ENCODE measurements at places on chromosomes 7 and 10.

DNA sequence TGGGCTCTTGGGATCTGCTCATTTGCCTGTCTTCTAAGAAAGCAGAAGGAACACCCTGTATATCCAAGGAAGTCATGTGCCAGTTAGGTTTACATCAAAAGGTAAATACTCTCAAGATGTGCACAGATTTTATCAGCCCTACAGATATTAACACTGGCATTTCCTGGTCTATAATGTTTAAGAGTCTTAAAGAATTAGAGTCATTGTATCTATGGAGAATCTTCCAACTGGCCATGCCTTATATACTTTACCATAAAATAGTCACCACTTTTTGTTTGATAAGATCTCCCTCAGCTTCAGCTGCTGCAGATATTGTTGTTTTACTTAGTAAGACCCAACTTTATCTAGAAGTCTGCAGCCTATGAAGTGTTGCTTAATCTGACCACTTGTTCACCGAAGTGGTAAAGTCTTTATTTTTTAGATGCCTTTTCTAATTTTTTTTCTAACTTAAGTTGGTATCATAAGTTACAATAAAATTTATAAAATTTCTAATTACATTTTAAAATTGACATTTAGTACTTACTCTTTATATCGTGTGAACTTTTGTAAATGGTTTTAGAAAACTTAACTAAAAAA, 58.5 kb downstream of the CPED1 start:
- no peaks in the 10 kb centered on the region for H3K36me3 ChIP-seq
- H3K4me3 ChIP-seq = no peak overlapping the region
- no peaks in the 10 kb centered on the region for H3K4me1 ChIP-seq
- DNase-seq = no peak
- H3K27ac ChIP-seq = no peak overlapping the region

- no peak within 1 kb of the TSS for H3K4me3 ChIP-seq
- DNase-seq = no peak
- H3K27ac ChIP-seq = no peak within 1 kb of the TSS
- H3K4me1 ChIP-seq = no peaks in the 10 kb centered on the region
Measured at GRCh38 chr10:18140149-18140956, at the start of gene CACNB2. TSS of gene CACNB2 (plus strand) at chr10:18140424.

DNA sequence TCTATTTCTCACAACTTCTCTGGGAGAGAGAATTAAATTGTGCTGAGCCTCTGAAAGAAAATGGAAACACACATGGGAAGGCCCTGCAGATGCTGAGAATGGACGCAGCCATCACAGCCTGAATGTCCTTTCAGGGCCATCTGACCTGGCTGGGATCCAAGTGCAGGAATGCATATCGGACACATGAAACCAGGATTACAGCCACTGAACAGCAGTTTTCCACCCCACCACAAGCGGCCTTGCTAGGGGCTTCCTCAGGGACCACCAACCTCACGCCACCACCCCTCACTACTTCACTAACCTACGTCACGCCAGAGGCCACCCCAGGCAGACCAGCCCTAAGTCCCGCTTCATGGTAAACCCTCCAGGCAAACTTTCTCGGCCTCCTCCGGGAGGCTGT, 103.3 kb downstream of the DIP2C start:
- no peak for DNase-seq
- no peaks in the 10 kb centered on the region for H3K4me1 ChIP-seq
- H3K4me3 ChIP-seq = no peak overlapping the region

- H3K4me1 ChIP-seq = no peaks in the 10 kb centered on the region
- H3K27me3 ChIP-seq = no peaks in the 10 kb centered on the region
- no peak for DNase-seq
- no peaks in the 10 kb centered on the region for H3K36me3 ChIP-seq
Measured at GRCh38 chr7:85167636-85168035, 19.2 kb downstream of the SEMA3D start.

DNA sequence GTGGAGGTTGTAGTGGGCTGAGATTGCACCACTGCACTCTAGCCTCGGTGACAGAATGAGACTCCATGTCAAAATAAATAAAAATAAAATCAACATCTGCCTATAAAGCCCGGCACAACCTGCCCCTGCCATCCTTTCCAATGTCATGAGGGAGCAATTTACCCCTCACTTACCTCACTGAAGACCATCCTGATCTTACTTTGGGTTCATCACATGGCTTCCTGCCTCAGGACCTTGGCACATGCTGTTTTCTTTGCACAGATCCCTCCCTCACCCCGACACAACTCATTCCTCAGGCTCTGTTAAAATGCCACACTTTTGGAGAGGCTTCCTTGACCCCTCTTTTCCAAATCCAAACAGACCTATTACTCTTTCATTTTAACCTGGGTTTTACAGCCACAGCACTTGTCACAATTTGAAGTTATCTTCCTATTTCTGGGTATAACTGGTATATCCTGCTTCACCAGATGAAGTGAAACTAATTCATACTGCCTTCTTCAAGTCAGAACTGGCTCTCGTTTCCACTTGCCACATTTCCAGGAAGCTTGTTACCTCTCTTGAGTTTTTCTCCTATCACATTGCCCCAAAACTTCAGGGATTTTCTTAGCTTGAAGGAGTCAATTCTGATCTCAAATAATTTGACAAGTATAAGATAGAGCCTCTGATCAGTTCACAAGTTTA, 69.3 kb upstream of the PARD3 start:
- no peaks in the 10 kb centered on the region for H3K36me3 ChIP-seq
- H3K4me1 ChIP-seq = no peaks in the 10 kb centered on the region
- no peaks in the 10 kb centered on the region for H3K27me3 ChIP-seq
- no peak overlapping the region for H3K27ac ChIP-seq
- H3K4me3 ChIP-seq = no peak overlapping the region
- DNase-seq = no peak

DNA sequence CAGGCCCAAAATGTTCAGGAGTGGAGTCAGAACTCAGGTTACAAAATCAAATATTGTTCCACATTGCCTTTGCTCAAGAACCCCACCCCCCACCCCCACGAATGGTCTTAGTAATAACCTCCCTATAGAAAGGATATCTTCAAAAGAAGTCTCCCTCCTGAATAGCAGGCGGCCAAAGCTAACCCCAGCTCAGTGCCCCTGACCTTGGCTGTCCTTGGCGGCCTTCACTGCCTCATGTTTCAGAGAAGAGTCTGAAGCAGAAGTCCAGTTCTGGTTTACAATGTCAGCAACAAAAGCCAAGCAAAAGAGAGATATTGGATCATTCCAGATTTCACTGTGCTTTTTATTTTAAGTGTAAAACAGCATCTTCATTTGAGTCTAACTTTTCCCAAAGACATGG, 476.5 kb upstream of the NRP1 start:
- no peaks in the 10 kb centered on the region for H3K27me3 ChIP-seq
- no peaks in the 10 kb centered on the region for H3K36me3 ChIP-seq
- no peak overlapping the region for H3K27ac ChIP-seq
- no peak overlapping the region for H3K4me3 ChIP-seq
- H3K4me1 ChIP-seq = no peaks in the 10 kb centered on the region

DNA sequence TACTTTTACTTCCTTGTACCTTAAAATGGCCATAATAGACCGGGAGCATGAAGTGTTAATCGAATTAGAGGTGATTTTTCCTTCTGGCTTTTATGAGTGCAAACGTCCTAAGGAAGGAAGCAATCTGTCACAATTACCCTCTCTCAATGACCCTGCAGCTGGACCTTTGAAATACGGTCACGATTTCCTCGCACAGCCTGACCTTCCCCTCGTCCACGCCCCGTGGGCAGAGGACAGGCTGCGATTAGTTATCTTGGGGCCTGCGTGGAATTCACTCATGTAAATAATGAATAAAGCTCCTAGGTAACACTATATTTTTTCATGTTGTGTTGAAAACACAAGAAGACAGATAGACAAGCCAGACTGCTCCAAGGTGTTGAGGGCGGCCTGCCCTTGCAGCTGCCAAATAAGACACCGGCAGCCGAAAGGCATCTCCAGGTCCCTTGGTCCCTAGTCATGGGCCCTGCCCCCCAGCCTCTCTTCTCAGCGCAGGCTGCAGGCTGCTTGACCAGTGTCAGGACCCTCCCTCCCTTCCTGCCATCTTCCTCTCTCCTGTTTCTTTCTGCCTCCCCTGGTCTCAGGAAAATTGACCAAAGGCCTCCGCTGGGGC, 199.9 kb downstream of the TCERG1L start:
- H3K4me1 ChIP-seq = no peaks in the 10 kb centered on the region
- no peak overlapping the region for H3K27ac ChIP-seq
- H3K4me3 ChIP-seq = no peak overlapping the region
- H3K36me3 ChIP-seq = no peaks in the 10 kb centered on the region
- H3K27me3 ChIP-seq = no peaks in the 10 kb centered on the region

GRCh38 chr7:96899108-96899507, 106.2 kb upstream of the DLX6 start:
- no peaks in the 10 kb centered on the region for H3K4me1 ChIP-seq
- no peak for DNase-seq
- H3K27ac ChIP-seq = no peak overlapping the region
- no peaks in the 10 kb centered on the region for H3K36me3 ChIP-seq

DNA sequence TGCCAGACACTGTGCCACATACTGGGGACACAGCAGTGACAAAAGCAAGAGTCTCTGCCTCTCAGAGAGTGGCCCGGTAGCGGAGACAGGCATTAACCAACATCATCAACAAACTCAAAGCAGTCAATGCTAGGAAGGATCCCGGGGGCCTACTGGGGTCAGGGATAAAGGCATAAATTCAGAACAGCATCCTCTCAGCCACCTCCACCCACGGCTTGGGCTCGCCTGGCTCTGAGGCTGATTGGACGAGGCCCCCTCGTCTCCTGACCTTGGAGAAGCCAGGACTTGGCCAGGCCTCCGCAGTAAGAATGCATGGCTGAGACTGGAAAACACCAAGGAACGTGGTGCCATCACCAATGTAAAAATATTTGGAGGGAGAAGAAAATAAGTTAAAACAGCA, 102.1 kb downstream of the ARHGAP22 start:
- no peaks in the 10 kb centered on the region for H3K36me3 ChIP-seq
- H3K27ac ChIP-seq = no peak overlapping the region
- DNase-seq = no peak
- H3K4me1 ChIP-seq = peaks cover 8% of the 10 kb centered on the region

GRCh38 chr7:81715984-81716588, 53.8 kb downstream of the HGF start:
- H3K4me1 ChIP-seq = no peaks in the 10 kb centered on the region
- H3K4me3 ChIP-seq = no peak overlapping the region
- H3K36me3 ChIP-seq = no peaks in the 10 kb centered on the region
- no peaks in the 10 kb centered on the region for H3K27me3 ChIP-seq
- no peak for DNase-seq
- no peak overlapping the region for H3K27ac ChIP-seq

GRCh38 chr10:71975871-71976725, 11.9 kb downstream of the CHST3 start:
- H3K27ac ChIP-seq = no peak overlapping the region
- no peak for DNase-seq
- no peak overlapping the region for H3K4me3 ChIP-seq
- peaks cover 2% of the 10 kb centered on the region for H3K36me3 ChIP-seq

DNA sequence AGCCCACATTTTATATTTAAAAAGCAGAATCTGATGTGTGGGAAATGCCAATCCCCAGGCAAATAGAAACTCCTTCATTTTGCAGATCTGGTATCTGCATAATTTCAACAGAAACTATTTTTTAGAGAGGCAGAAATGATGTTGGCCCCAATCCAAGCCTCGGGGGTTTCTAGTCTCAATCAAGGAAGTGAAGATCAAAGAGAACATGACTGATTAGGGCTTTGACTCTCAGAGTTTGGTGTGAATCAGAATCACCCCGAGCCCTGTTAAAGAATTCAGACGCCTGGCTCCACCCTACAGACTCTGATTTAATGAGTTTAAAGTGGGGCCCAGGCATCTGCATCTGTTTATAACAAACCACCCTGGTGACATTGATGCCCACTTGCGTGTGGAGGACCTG, 36.7 kb upstream of the UBE2H start:
- no peak for DNase-seq
- H3K27me3 ChIP-seq = no peaks in the 10 kb centered on the region
- H3K4me3 ChIP-seq = no peak overlapping the region
- no peaks in the 10 kb centered on the region for H3K36me3 ChIP-seq
- peaks cover 3% of the 10 kb centered on the region for H3K4me1 ChIP-seq

DNA sequence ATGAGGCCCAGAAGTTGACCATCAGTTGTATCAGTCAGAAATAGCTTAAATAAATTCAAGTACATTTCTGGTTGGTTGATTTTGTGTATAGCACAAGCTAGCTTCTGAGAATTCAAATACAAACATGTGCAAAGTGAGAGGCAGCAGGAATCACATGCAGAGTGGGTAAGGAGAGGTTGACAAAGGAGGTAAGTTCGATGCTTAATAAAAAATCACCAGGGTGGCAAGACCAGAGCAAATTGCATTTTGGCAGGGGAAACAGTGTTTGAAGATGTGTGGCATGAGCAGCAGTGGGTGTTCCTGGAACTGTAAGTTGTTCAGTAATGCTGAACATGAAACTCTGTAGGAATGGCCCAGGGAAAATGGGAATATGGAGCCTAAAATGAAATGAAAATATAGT, 52.6 kb downstream of the GNAI1 start:
- H3K4me1 ChIP-seq = no peaks in the 10 kb centered on the region
- no peak overlapping the region for H3K4me3 ChIP-seq
- no peaks in the 10 kb centered on the region for H3K27me3 ChIP-seq
- H3K36me3 ChIP-seq = no peaks in the 10 kb centered on the region

DNA sequence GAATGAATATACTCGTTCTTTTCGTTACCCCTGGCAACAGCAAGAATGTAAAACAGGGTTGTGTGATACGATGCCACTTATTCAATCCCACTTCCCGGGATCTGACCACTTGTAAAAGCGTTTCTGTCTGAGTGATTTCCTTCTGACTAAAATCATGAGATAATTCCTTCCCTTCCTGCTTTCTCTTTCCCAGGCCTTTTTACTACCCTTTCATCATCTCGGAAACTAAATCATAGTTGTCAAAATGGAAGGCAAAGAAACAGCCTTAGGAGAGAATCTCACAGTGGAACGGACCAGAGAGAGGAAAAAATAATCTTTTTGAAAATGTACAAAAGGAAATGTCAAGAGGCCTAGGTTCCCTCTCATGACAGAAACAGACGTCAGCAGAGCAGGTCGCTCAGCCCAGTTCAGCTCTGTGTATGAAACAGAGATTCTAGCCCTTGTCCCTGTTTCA, 29.8 kb downstream of the DIP2C start:
- H3K27me3 ChIP-seq = peaks cover 15% of the 10 kb centered on the region
- H3K27ac ChIP-seq = no peak overlapping the region
- H3K4me3 ChIP-seq = no peak overlapping the region

DNA sequence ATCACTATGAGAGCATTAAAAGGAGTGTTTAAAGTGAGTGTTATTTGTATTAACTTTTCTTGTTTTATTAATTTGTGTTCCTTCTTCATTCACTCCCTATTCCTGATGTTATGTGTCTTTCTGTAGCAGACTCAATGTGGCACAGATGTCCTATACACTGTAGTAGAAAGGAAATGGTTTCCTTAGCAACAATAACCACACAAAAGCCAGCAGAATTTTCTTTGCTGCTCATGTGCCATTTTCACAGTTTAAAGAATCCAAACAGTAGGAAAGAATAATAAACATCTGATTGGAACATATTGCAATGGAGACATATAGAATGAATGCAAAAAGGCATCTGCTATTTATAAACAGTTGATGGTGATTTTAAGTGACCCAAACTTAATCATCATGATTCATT, 763.6 kb downstream of the PHTF2 start:
- H3K27ac ChIP-seq = no peak overlapping the region
- no peak overlapping the region for H3K4me3 ChIP-seq
- no peaks in the 10 kb centered on the region for H3K4me1 ChIP-seq
- no peaks in the 10 kb centered on the region for H3K36me3 ChIP-seq

GRCh38 chr10:92407305-92408016, 116.5 kb downstream of the MARCHF5 start:
- no peak for DNase-seq
- H3K36me3 ChIP-seq = no peaks in the 10 kb centered on the region
- H3K4me1 ChIP-seq = peaks cover 4% of the 10 kb centered on the region
- H3K4me3 ChIP-seq = no peak overlapping the region
- H3K27ac ChIP-seq = no peak overlapping the region

- H3K27me3 ChIP-seq = no peaks in the 10 kb centered on the region
- no peaks in the 10 kb centered on the region for H3K36me3 ChIP-seq
- no peak overlapping the region for H3K4me3 ChIP-seq
- H3K27ac ChIP-seq = no peak overlapping the region
Measured at GRCh38 chr7:26090927-26091519, 61.0 kb upstream of the NFE2L3 start.
